Peyer's patch (tissue), 4 donors: ENCODE measurements at places on chromosomes 6 and 20. TPM values are rescaled to one million over a fixed set of nuclear protein-coding genes. Genes with fewer than 3 reads are reported as not detected.

Gene ENPP4
- 22.6 TPM for total RNA-seq

Gene C20orf204
- total RNA-seq: 0.18 TPM

Gene UQCC2
- 19.6 TPM for total RNA-seq

Gene RIPOR2
- total RNA-seq: 3.7 TPM

GRCh38 chr6:84449220-84449619, 221.8 kb upstream of the CEP162 start:
- no peak for DNase-seq

DNA sequence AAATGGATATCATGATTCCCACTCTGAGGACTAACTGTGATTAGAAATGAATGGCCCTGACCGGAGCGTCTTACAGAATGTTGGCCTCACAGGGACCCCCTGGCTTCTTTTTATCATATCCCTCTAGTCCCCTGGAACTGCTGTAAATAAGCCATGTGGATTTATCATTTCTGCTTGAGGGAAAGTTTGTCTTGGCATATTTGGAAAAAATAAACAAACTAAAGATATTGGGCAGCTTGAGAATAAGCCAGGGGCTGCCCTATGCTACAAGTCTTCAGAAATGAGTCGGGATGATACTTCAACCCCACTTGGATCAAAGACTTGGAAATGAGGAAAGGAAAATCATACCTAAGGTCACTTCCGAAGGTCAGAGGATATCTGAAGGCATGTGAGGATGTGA, 179.1 kb downstream of the THBS2 start:
- no peak for DNase-seq

- no peak for DNase-seq
These were observed 7.1 kb upstream of the LOC128125822 start for GRCh38 chr6:63565058-63565726.

- no peak for DNase-seq
These were observed 463.5 kb downstream of the QKI start for GRCh38 chr6:163877877-163878639.

DNA sequence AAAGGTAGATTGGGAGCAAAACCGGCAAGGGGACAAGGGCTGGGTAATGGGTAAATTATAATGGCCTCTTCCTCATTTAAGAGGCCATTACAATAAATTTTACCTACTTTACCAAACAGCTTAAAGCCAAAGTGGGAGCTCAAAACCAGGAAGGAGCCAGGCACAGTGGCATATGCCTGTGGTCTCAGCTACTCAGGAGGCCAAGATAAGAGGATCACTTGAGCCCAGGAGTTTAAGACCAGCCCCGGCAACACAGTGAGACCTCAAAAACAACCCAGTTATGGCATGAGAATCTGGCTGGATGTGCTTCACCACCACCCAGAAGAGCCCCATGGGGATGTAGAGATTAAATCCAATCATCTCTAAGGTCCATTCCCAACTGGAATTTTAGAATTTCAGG, 52.9 kb upstream of the TAF8 start:
- no peak for DNase-seq
